ENCODE measurements at places on chromosomes 11 and 22.

- no peak for ATAC-seq
These were observed 3.7 kb downstream of the TRMT112 start for GRCh38 chr11:64313491-64314145.

DNA sequence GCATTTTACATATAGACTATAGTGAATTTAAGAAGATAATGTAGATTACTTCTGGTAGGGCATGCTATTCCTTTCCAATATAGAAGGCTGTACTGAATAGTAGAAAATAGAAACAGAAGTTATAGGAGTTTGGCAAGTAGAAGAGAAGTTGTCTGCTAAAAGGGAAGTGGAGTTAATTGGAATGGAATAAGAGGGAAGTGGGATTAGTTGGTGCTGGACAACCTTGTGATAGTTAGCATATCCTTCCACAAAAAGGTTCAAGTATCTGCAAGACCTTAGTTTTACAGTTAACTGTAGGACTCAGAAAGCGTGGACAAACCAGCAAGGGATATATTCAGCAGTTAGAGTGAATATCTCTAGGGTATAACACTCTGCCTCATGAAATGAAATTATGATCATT, 185.5 kb downstream of the SWAP70 start:
- ATAC-seq, result no peak

DNA sequence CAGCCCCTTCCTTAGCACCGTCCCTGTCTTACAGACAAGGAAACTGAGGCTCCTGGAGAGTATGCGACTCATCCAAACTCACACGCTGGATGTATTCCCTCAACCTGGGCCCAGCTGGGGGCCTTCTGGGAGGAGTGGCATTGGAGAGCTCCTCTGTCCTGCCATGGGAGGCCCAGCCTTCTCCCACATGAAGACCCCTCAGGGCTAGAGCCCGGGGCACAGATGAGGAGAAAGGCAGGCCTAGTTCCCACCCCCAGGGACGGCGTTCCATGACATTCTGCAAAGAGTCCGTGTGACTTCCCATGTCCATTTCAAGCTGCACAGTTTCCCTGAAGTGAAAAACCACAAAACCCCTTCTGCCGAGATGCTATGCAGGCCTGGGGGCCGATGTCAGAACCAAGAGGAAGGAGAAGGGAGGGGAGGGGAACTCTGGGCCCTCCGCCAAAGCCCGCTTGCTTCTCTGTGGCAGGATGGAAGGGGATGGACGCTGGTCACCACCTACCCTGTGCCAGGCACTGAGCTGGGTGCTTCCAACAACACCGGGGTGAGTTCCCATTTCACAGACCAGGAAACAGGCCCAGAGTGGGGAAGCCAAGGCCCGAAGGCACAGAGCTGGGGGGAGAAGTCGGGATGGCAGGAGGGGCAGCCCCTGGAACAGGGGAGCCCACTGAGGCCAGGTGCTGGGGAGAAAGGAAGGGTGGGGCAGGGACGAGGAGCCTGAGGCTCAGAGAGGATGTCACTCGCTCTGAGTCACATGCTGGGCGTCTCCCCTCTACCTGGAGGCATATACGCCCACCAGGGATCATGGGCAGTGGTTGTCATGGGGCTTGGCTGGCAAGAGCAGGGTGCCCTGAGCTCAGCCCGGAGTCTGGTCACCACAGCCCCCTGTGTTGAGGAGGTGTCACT, 15.7 kb downstream of the RAC2 start:
- ATAC-seq, result peak; percentile 42

DNA sequence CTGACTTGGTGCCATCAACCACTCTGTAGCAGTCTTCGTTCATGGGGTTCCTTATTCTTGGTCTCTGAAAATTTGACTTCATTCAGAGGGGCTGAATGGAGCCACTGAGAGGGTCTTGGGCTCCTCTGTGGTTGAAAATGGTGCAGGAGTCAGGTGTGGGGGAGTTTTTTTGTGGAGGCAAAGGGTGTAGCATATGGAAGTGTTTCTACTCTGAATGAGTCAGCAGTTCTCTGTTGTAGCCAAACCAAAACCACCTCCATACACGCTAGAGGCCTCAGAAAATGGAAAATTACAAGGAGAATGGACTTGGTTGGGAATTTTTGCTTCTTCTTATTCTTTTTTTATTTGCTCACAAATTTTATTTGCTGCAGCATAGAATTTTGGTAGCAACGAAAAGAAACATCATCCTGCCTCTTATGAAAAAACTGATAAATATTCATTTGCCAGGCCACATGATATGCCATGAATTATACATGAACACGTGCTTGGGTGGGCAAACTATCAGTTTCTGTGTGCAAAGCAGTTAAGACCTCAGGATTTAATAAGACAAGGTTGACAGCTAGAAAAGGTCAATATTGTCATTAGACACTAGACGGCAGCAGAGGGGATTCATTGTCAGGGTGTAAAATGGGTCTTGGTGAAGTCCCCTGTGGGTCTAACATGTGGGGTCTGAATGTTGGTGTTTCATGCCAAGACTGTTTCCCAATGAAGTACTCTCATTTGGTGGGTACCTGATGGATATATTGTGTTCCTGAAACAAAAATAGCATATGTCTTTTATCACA, 111.7 kb downstream of the MYO18B start:
- no peak for ATAC-seq

- ATAC-seq, result no peak
These were observed 3.6 kb downstream of the TNNI2 start for GRCh38 chr11:1842149-1843097.

- no peak for ATAC-seq
These were observed 142.1 kb upstream of the B3GAT1 start for GRCh38 chr11:134554106-134554505.

- ATAC-seq, result no peak
These were observed 82.8 kb upstream of the NARS2 start for GRCh38 chr11:78657441-78657840.

DNA sequence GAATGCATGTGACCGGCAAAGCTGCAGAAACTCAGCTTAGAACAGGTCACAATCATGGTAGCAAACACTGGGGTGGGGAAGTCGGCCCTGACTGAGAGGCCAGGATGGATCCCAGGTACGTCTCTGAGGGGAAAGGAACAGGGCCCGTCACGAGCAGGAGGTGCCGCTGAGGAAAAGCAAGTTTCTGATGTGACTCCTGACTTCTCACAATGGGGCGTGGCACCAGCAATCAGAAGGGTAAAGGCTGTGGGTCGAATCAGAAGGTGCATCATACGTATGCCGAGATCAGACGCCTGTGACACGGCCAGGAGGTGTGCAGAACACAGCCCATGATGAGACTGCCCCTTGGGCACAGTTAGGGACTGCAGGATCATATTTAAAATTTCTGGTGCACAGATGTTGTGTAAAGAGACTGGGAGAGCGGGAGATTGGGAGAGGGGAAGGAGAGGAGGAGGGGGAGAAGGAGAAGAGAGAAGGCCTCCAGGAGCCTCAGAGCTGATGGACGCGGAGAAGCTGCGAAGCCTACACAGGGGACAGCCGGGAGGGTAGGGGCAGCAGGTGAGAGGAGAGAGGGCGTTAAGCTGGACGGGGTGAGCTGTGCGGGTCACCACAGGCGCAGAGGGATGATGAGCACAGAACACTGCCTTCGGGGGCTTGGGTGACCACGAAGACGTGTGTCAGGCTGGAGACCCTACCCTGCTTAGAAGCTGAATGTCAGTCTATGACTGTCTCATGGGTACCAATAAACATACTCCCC, 30.7 kb downstream of the KRTAP5-5 start:
- no peak for ATAC-seq

DNA sequence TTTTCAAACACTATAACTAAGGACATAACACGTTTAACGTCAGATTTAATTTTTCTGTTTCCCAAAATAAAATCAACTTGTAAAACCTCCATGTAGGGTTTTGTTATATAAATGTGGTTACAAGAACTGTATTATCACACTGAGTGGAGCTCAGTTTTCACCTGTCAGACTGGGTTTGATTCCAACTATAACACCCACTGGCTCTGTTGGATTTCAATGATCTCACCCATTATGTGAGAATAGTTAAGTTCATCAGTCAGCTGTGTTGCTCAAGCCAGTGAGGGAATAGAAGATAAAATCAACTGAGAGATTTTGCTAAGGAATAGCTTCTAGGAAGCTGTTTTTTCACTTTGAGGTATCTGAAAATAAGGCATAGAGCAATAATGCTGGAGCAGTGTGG, 5.1 kb upstream of the OR52R1 start:
- no peak for ATAC-seq

DNA sequence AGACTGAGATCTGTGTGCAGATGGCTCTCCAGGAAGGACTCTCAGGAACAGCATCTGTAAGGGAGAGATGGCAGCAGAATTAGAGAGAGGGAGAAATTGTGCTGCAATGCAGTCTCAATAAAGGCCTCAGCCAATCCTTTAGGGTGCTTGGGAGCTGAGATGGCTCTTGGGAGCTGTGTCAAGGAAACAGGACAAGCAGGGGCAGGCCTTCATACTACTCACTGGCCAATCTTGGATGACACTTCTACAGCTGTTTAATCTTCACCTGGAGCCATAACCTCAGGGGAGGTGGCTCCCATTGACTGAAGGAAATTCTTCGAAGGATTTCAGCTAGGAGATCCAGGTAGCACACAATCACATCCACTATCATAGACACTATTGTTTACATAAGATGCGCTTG, 10.0 kb downstream of the OR5B21 start:
- ATAC-seq, result no peak

DNA sequence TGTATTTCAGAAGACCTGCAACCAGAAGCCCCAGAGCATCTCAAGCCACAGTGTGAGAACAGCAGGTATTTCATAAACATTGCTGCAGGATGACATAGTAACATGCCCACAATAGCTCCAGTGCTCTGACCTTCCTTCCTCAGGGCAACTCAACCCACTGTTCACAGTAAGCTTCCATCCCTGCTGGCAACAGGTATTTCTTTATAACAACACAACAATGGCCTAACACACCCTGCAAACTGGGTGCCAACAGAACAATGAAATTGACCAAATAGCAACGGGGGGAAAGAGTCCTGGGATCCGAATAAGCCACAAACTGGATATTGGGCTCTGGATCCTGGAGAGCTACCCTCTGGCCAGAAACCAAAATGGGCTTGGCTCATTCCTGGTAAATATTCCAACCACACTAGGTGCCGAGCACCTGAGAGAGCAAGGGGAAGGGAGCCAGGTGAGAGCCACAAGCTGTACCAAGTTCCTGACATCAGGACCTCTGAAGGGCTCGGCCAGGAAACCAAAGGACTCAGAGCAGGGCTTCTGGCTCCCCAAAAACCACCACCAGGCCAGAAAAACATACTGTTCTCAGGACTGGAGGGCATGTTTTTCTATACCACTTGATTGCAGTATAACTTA, 99.5 kb downstream of the MICAL3 start:
- no peak for ATAC-seq

- ATAC-seq, result peak; percentile 49
These were observed 396 bp downstream of the TEF start for GRCh38 chr22:41382098-41382578.

DNA sequence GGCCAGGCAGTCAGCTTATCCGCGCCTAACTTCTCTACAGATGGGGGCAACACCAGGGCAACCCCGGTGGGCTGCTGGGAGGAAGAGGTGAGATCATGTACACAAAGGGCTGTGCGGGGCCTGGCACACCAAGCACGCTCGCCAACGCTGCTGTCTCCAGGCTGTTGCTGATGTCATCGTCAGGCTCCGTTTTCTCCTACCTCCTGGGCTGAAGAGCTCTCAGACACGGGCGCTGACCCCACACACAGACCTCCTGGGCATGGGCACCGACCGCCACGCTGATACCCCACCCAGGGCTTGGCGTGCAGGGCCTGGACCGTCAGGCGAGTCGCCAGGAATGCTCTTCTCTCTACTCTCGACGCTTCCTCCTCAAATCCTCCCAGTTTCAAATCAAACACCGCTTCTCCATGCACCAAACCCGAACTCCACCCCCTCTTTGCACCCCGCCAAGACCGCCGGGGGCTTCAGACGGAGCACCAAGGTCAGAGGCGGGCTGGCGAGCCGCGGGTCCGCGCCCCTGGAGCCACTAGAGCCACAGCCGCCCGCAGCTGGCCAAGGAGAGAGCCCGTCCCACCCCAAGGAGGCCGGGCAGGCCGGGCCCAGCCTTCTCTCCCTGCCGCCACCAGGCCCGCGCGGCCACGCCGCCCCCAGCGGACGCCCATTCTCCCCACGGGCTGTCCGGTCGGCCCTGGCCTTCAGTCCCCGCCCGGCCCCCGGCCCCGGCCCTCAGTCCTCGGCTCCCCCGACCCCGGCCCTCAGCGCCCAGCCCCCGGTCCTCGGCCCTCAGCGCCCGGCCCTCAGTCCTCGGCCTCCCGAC, 772 bp downstream of the SBF1 start:
- peak; percentile 66 for ATAC-seq

- ATAC-seq, result no peak
These were observed 54.6 kb upstream of the PAX6 start for GRCh38 chr11:31865606-31866300.

GRCh38 chr22:23401111-23401909, 178.8 kb downstream of the IGLL1 start:
- ATAC-seq, result peak; percentile 77

- no peak for ATAC-seq
These were observed 40.3 kb upstream of the PGR start for GRCh38 chr11:101169944-101170343.

- ATAC-seq, result no peak
These were observed 112.7 kb downstream of the ZBTB16 start for GRCh38 chr11:114172055-114172861.

GRCh38 chr22:18970948-18971315, 34.8 kb upstream of the PRODH start:
- ATAC-seq, result no peak

DNA sequence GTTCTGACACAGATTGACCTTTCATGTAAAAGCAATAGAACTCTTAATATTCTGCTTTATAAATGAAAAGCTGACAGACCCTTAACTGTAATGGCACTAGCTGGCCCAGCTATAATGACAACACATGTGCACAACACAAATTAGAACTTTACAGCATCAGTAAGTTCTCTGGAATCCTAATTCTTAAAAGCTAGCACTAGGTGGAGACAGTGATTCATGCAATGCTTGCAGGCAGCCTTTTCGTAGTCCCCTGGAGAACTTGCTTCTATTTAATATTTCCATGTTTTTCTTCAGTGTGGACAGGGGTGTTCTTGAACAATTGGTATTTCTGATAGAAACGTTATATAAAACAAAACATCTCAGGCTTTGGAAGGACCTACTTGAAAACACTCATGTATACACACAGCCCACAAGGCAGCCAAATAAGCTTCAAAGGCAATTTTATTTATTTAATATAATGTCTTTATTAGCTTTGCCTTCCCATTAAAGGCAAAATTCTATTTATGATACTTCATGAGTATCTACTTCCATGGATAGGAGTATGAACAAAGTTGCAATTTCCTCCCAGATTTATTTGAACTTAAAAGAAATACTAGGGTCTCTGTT, 374.3 kb upstream of the MPPED2 start:
- ATAC-seq, result peak; percentile 77

- ATAC-seq, result no peak
These were observed 24.1 kb upstream of the KRTAP5-7 start for GRCh38 chr11:71502871-71503435.

GRCh38 chr11:61147791-61148620, 13.2 kb downstream of the VPS37C start:
- ATAC-seq, result no peak

- ATAC-seq, result no peak
These were observed 484.3 kb downstream of the SOX6 start for GRCh38 chr11:15871904-15872626.

- no peak for ATAC-seq
These were observed 4.3 kb downstream of the ASRGL1 start for GRCh38 chr11:62341588-62341987.

GRCh38 chr11:12075822-12076821, 34.3 kb upstream of the MICAL2 start:
- ATAC-seq, result peak; percentile 86

Measured in SK-N-SH treated with all-trans-retinoic acid at 6 μM for 48 hours (cell line).